ENCODE measurements at places on chromosomes 2 and 18.

GRCh38 chr2:42801381-42801780 lies 9.0 kb upstream of the HAAO start:
- no peak for DNase-seq

GRCh38 chr18:49174478-49174877 lies 223.7 kb upstream of the SMAD7 start:
- no peak for DNase-seq

DNA sequence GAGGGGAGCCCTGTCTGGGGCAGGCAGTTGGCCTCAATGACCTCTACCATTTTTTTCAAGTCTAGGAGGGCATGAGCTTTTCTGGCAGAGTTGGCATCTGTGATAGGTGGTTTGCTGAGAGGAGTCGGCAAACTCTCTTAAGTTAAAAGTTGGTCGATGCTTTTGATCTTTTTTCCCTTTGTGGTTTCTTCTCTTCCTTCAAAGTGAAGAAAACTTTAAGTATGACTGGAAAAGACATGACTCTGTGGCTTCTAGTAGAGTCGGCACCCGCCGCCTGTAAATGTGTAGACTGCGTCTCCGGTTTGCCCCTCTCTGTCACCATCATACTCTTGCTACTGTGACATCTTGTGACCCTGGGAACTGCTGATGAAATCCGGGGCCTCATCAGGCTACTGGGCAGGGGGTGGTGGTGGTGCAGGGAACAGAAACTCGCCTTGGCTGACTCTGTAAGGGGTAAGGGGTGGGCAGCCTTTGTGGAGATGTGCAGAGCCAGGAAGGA lies 21.1 kb downstream of the INPP5D start:
- DNase-seq, result no peak

DNA sequence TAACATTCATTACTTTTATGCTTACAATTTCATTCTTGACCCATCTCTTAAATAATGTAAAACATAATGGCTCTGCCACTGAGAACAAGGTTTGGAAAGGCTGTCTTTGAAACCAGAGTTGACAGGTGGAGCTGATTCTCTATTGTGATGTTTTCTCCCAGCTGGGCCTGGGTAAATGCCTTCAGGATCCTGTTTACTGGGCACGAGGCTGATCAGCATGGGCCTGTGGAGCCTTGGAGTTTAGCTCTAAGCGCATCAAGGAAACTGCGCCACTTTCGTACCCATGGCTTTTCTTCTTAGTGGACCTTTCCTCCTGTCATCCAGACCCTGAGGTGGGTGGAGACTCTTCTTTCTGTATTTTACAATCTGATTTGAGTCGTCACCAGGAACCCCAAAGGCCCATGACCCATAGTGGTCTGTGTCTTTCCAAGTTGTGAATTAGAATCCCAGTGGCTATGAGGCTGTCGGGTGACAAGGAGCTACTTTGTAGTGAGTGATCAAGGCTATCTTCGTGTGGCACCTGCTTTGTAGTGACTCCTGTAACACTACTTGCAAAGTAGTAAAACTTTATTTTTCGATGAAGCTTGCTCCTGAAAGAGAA lies 123.1 kb downstream of the LPIN1 start:
- no peak for DNase-seq

GRCh38 chr2:44246840-44247369 lies 28.4 kb upstream of the SLC3A1 start:
- DNase-seq, result no peak

GRCh38 chr2:163200741-163201140 lies 362.2 kb upstream of the KCNH7 start:
- no peak for DNase-seq

- no peak for DNase-seq
These were observed 126.9 kb upstream of the CTDP1 start for GRCh38 chr18:79552696-79553095.

DNA sequence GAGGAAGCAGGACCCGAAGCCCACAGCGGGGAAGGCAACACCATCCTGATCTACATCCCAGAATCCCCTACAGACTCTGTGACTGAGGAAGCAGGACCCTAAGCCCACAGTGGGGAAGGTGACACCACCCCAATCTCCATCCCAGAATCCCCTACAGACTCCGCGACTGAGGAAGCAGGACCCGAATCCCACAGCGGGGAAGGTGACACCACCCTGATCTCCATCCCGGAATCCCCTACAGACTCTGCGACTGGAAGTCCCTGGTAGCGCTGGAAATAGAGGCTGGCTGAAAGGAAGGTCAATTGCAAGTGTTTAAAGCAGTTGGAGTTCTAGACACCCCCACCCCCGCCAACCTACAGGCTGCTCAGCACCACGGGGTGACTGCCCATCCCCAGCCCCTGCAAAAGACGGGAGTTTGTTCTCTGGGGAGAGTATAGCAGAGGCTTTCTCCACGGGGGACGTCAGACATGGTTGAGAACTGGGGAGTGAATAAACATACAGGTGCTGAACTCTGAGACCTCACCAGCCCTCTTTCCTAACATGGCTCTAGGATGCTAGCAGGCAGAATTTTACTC lies 21.0 kb downstream of the CIB4 start:
- no peak for DNase-seq

DNA sequence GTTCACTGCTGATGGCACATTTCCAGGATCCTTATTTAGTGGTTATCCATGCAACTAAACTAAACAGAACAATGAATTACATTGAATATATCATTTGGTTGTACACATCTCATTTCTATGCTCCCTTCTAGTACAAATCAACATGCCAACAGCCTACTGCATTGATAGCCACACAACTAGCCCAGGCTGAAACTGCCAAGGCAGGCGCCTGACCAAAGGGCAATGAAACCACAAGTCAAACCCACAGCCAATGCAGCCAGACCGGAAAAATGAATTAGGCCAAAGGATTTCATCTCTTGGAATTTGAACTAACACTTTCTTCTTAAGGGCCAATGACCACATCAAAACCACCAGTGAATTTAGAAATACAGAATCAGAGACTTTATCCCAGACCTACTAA lies 196.4 kb downstream of the NOL4 start:
- no peak for DNase-seq

DNA sequence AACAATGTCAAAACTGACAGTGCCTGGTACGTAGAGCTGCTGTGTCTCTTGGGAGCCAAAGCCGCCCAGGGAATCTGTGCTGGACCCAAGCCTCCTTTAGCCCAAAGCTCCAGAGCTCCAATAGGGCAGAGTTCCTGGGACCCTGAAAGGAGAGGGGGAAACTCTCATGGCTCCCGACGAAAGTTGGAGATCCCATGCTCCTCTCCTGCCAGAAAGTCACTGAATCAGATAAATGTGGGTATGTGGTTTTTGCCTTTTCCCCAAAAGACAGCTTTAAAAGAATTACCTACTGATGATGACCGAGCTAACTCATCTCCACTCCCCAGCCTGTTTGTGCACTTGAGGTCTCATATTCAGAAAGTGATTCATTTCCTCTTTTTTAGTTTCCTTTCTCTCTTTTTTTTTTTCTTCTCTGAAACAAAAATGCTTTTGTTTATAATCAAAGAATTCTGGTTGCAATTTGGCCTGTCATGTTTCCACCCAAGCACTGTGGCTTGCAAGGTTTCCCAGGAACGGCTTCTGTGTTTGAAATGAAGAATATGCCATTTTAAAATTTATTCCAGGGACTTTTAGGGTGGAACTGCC lies 14.1 kb upstream of the PMAIP1 start:
- no peak for DNase-seq

DNA sequence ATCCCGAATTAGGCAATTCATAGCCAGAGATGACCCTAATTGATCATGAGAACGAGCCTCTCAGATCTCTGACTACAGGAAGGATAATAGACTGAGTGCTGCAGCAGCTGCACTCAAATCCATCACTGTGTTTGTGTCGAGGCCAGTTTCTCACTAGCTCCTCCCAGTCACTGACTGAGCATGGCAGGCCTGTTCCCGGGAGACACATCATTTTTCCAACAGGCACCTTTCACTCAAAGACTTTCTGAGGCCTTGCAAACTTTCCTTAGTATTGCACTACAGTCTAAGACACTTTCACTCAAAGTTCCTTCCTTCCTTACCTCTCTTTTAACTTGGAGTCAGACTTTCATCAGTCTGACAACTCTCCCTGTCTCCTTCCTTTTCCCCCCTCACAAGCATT lies 13.7 kb downstream of the SOS1 start:
- DNase-seq, result no peak

GRCh38 chr18:77023102-77023782 lies 109.3 kb downstream of the MBP start:
- DNase-seq, result no peak

GRCh38 chr2:239157269-239157668 lies 243.6 kb downstream of the HDAC4 start:
- DNase-seq, result no peak

DNA sequence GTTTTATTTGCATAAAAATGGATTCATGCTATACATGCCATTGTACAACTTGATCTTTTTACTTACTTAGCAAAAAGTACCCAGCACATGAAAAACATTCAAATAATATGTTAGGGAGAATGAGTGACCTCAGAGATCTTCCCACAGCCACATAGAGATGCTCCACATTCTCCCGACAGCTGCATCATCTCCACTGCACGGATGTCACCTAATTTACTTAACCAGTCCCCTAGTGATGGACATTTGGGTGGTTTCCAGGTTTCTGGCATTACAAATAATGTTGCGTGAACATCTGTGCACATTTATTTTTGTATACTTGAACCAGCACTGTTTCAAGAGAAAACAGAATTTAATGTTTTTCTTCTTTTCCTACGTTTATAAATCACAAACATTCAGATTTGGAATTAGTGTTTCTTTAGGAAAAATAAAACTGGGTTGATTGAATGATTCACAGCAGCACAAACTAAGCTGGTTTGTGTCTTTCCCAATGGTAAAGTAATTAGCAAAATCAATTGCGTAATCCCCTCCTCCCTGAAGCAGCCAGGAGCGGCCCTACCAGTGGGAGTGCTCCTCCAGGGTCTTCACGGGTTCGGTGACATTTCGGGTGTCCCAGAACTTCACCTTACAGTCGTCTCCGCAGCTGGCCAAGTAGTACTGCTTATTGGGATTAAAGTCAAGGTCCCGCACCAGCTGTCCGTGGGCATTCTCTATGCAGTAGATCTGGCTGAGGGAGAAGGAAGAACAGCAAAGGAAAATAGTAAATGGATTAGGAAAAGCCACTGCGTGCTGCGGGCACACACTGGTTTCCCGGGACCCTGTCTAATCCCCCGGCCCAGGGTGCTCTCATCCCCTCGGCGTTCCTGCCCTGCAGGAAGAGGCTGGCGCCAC lies 183.9 kb downstream of the EIPR1 start:
- DNase-seq, result no peak

DNA sequence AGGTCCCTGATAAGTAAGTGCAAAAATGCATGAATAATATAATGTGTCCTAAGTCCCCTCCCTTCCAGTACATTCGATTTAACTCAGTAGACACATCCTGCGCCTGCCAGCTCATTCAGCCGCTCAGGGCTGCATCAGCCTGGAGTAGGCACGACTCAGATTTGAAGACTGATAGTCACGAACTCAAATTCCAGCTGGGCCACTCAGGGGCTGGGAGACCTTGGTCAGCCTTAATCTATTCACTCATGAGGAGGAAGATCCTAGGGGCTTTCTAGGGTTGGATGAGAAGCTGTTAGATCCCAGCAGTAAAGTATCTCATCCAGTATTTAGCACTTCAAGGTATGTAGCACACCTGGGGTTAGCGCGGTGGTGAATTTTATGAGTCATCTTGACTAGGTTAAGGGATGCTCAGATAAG lies 98.9 kb upstream of the ODC1 start:
- DNase-seq, result no peak

GRCh38 chr2:233119123-233119522 lies 59.0 kb downstream of the INPP5D start:
- no peak for DNase-seq

GRCh38 chr2:165293440-165294420 lies 54.5 kb downstream of the SCN2A start:
- peak; percentile 0 for DNase-seq

DNA sequence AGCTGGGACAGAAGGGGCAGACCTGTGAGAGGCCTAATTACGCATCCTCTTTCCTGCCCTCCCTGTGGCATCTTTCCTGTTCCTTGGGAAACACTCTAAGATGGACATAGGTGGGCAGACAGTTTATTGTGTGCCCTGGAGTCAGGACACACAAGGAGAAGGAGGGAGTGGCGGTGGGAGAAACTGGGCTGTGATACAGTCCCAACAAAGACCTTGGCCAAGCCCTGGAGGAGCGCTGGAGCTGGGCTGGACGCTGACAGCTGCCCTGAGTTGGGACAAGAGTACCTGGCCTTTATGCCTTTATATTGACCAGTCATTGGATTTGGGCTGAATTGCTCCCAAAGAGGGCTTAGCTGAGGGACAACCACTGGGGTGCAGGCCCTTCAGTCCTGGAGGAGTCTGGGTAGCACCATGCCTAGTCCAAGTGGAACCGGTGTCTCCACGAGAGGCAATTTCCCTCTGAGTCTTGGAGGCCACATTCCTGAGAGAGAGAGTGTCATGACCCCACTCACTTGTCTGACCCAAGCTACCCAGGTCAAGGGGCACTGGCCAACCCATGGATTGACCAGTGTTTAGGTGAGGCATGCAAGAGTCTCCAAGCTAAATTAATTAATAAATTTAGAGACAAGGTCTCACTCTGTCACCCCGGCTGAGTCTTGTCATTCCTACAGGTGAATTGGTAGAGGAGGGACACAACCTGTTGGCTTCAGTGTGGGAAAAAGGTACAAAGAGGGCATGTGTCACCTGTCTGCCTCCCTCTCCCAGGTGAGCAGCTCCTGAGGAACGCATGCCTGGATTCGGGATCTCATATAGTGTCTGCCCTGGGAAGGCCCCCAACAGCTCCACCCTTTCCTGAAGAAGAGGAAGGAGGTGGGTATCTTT lies 107.1 kb upstream of the ST3GAL5 start:
- DNase-seq, result no peak

- no peak for DNase-seq
These were observed 100.6 kb upstream of the FN1 start for GRCh38 chr2:215536510-215536909.

- no peak for DNase-seq
These were observed 28.8 kb downstream of the TUBB6 start for GRCh38 chr18:12336887-12337286.

DNA sequence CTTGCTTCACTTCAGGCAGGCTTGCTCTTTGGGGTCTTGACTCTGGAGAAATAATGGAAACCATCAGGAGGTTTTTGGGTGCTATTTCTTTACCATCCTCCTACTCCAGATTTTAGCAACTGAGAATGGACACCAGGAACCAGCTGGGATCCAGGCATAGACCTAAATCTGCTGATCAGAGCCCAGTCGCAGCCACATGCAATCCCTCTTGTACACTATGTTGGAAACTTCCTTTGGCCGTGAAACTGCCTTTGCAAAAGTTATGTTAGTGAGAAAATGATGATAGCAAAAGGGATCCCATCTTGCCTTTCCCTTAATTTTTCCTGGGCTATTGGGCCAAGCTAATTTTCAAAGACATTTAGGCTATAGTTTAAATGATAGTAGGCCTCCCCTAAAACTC lies 158.8 kb upstream of the ARL4C start:
- no peak for DNase-seq

- no peak for DNase-seq
These were observed 21.1 kb upstream of the PLEK start for GRCh38 chr2:68344031-68344430.

GRCh38 chr2:64455545-64455944 lies 1.6 kb downstream of the LGALSL start:
- no peak for DNase-seq

Measured in activated CD8-positive, alpha-beta memory T cell treated with anti-CD3 and anti-CD28 coated beads for 1 hour (primary cell).